CD14-positive monocyte (primary cell): ENCODE measurements at places on chromosomes 11 and 22.

DNA sequence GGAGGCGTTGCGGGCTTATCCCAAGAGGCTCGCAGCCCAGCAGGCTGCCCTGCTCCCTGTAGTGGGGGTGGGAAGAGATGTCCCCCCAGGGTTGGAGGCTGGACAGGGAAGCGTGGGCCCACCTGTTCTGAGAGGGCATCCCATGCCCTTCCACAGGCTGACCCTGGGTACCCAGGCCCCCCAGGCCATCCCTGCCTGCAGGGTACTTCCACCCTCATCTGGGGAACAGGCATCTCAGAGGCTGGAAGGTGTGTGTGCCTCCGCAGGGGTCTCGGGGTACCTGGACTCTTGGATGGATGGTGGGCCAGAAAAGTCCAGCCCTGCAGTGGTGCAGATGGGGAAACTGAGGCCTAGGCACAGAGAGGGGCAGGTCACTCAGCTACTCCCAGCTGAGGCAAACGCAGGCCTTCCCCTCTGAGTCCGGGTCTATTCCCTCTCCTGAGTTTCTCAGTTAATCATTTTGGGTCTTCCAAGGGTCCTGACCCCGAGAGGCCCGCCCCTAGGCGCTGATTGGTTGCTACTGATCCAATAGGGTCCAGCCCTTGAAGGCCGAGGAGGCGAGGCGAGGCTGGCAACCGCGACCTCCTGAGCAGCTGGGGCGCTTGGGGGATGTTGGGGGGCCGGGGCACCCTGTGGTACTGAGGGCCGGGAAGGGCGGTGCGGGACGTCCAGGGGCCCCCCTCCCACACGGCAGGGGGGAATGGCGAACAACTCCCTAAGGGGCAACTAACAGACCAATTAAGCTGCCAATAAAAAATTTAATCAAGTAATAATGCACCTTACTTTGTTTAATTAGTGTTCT, 23.8 kb downstream of the FLRT1 start:
- no peak for DNase-seq

DNA sequence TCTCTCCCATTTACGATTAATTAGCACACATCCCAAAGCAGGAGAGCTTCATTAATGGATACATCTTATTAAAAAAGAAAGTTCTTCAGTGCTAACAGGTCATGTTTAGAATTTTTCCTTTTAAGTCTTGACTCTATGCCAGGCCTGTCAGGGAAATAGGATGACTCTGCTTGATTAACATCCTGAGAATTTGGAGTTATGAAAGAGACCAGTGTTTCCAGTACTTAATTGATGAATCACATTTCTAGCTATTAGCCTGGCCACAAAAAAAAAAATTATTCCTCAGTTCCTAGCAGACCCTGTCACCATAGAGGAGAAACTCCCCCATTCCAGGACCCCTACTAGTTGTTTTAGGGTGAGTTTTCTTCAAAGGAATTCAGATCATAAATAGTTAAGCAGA, 23.6 kb upstream of the ME3 start:
- no peak for DNase-seq

DNA sequence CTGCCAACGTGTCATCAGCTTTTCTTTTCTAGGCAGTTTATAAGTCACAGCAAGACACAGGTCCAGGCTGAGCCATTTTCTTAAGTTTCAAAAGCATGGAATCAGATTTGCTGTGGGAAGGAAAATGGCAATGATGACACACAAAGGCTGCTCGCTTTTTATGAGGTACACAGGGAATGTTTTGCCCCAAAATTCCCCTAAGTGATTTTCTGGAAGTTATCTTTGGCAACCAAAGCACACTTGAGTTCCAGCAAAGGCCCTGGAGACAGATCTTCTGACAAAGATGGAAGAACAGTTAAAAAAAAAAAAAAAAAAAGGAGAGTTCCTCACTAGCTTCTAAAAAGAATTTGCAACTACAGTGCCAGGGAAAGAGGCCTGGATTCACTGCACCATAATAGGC, 260.8 kb downstream of the LARGE1 start:
- DNase-seq: no peak

DNA sequence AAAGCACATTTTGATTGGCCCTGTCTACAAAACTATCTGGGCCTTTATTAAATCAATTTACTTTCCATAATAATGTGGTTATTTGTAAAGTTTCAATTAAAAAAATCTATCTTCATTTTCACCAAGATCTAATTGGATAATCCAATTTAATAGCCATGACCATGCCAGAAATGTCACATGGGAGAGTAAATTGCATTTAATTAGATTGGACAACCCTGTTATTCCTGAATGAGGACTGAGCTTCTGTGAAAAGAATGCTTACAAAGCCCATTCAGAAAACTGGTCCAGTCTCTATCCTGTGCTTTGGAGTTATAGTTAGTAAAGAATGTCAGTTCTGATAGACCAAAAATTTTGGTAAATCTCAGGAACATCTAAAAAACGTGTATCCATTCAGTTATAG, 541.9 kb upstream of the ANO5 start:
- no peak for DNase-seq

DNA sequence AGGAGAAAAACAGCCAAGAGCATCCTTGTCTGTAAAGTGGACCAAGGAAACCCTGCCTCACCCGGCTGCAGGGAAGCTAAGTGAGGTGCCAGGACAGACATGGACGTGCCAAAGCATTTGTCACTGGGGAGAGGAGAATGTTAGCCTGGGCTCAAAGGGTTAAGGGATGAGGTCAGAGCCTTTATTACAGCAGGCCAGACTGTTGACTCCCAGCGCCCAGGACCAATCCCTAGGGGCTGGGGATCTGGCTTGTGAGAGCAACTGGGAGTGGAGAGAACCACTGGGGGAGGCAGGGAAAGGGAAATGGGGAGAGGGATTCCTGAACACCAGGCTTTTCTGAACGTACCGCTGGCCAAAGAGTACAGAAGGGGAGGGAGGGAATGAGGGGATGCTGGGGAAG, 2.6 kb downstream of the CHRM1 start:
- no peak for DNase-seq

GRCh38 chr11:116647305-116648080, 125.3 kb downstream of the BUD13 start:
- no peak for DNase-seq

- DNase-seq: no peak
These were observed 12.1 kb downstream of the ACP2 start for GRCh38 chr11:47236482-47236881.

- DNase-seq: no peak
These were observed 35.3 kb upstream of the FCHSD2 start for GRCh38 chr11:73177380-73177777.

GRCh38 chr22:21921729-21922128, 30.9 kb downstream of the PPM1F start:
- DNase-seq: no peak

GRCh38 chr11:59394186-59394585, 32.0 kb downstream of the OR5A2 start:
- DNase-seq: no peak

DNA sequence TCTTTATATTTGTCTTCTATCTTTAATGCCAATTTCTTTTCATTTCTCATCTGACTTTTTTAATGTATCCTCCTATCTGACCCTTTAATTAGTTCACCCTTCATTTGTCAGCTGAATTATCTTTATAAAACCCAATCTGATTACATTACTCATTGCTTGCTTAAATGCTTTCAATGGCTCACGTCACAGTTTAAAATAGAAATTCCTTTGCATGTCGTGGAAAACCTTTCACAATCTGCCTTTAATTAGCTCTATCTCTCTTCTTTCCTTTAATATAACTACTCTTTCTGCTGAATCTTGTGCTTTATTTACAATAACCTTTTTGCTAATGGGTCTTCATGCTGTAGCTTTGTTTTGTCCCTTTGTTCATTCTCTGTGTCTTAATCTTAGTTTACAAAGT, 125.7 kb downstream of the DYNC2H1 start:
- no peak for DNase-seq

- DNase-seq: no peak
These were observed 192.7 kb downstream of the OPCML start for GRCh38 chr11:133339495-133340140.

GRCh38 chr22:42931421-42932196, 74.5 kb upstream of the ARFGAP3 start:
- peak; percentile 84 for DNase-seq

DNA sequence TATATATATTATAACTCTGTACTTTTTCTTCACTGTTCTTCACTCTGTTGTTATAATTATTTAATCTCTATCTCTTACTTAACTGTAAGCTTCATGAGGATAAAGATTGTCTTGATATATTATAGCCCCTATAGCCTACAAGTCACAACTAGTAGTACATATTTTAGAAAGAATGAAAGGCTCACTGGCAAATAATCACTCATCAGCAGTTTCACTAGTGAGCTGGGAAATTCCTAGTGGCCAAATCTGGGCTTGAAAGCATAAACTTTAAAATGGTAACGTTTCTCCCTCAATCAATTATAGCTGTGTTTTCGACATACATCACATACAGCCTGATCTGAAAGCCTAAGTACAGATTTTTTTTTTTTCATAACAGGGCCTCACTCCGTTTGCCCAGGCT, 42.5 kb downstream of the CTSC start:
- no peak for DNase-seq

GRCh38 chr11:36126678-36127077, 162.5 kb downstream of the COMMD9 start:
- no peak for DNase-seq

DNA sequence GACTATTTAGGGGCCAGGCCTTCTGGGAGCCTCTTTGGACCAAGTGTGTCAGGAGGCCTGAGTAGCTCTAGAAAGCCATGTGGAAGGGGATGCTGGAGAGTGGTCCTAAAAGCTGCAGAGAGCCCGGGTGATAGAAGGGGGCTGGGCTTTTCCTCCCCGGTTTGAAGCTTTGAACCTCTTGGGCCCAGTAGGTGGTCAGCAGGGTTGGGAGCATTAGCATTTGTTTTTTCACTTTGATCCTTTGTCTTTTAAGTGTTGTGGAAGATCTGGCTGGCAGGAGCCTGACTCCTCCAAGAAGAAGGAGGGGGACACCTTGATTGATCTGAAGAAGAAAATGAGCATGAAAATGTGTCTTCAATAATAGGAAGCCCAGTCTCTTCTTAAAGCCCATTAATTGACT, 596.6 kb downstream of the INSC start:
- DNase-seq: no peak

DNA sequence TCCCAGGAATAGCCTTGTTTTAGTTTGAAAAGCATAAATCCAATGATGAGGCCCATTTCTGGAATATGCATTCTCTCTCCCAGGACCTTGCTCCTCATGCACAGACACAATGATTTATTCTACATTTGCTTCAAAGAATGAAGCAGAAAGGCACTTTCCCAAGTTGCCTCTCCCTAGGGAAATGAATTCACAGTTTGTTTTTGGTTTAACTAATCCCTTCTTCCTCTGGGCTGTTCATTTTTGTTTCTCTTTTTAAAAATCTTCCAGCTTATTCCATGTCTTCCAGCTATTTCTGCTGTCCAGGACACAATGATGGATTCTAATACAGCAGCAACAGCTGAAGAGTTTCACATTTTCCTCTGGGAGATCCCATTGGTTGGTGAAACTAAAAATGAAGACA, 1529.2 kb upstream of the TENM4 start:
- DNase-seq: no peak

GRCh38 chr11:118902336-118903203, 18.9 kb downstream of the CXCR5 start:
- DNase-seq: no peak

DNA sequence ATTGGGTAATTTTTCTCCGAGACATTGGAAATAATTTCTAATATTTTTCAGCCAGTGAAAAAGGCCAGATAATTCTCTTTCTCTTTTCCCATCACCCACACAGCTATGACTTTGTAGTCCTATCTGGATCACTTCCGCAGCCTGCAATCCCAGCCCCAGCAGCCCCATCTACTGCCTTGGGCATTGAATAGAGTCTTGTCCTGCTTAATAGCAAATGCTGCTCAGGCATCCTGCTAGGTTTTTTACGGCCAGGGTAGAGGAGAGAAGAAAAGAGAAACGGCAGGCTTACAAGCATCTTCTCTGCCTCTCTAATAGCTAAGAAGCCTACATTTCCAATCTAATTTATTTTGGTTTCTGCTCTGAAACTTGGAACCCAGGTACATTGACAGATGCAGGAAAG, 154.3 kb upstream of the B3GAT1 start:
- DNase-seq: no peak

DNA sequence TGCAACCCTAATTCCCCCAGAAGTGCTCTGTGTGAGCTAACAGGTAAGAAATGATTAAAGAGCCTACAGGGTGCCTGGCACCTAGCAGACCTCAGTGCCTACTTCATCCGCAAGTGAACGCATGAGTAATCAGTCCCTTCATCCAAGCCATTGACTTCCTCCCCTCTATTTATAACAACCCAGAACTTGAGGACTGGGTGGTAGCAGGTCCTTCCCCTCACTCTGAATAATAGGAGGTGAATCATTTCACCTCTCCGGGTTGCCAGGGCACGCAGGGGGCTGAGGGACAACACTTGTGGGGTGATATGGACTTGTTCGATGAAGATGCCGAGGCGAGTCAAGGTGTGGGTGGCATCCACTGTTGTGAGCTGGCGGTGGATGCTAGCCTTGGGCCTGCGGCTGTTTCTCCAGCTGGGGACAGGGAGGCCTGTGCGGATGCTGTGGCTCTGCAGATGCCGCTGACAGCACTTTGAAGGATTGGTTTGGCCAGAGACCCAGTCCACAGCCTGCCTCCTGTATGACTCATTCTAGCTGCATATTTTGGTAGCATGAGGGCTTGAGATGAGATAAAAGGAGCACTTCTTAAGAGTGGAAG, 11.7 kb upstream of the SORL1-AS1 start:
- DNase-seq: peak; percentile 61

DNA sequence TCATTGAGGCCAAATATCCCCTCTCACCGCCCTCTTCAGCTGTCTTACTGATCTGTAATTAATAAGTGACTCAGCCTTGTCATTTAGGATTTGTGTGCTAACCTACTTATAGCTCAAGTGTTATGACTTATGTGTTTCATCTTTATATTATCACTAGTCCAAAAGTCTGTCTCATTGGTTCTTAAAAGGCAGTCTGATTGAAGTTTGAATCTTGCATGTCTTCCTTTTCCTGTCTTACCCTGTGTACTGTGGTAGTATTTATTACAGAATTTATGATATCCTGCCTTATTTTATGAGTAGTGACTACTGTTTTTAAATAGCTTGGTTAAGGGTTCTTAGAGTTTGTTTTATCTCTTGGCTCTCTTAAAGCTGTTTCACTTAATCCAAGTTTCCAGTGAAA, 6.3 kb downstream of the DEPDC7 start:
- no peak for DNase-seq

DNA sequence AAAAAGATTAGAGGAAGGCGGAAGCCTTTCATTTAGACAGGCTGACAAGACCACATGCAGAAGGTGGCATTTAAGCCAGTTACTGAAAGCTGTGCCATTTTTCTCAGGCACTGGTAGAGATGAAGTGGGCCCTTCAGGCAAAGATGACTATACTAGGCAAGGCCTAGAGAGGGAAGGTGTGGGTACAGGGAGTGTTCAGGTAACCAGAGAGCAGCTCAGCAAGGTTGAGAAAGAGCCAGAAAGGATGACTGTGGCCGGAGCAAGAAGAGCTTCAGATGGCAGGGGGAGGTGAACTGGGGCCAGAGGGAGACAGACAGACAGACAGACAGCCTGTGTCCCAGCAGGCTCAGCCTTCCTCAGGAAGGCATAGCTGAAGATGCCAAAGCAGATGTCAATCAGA, 88.1 kb upstream of the NARS2 start:
- DNase-seq: no peak

GRCh38 chr11:23767576-23767975, 729.3 kb upstream of the LUZP2 start:
- no peak for DNase-seq

- DNase-seq: no peak
These were observed 28.0 kb downstream of the SLN start for GRCh38 chr11:107683807-107684206.
